Stimulated activated CD8-positive, alpha-beta memory T cell treated with anti-CD3 and anti-CD28 coated beads, Interleukin-15, amount 100 ng/mL, for 24 hours (primary cell): ENCODE measurements at places on chromosomes 3 and 15.

DNA sequence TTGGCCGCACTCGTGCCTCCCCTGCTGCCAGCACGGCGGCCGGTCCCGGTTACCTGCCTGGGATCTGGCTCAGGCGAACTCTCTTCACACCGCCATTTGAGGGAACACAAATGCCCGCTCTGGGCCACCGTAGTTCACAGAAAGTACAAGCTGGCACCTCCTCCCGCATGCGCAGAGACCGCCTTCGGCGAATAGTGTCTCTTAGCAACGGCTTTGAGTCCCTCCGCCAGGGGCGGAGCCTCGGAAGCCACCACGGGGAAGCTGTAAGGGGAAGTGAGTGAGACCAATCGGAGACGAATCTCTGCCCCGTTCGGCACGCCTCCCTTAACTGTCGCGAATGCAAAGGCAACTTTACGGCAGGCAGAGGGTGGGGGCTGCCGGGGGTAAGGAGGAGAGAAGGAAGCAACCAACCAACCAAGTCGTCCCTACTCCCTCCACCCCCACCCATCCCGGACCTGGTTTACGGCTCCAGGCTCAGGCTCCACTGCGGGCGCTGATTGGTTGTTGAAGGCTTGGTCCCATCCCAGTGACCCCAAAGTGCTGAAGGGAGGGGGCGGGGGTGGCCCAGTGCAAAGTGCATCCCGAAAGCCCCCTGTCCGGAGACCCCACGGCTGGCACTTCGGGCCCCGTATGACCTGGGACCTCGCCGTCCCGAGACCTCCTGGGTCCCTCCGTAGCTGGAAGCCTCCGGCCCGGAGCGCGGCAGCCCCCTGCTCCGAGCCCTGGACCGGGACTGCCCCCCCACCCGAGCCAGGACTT, at the start of the genes ASB7 and LINS1:
TSS of gene ASB7 (plus strand) at position 526 of the 759 bp plus-strand sequence. CDS start 9,628 bp downstream, outside the sequence.
TSS of gene LINS1 (minus strand) at position 121 of the 759 bp plus-strand sequence. CDS start 21,342 bp downstream, outside the sequence.
- peak; percentile 95 for DNase-seq

- DNase-seq, result no peak
These were observed 35.2 kb upstream of the PRICKLE2 start for GRCh38 chr3:64260431-64260830.

DNA sequence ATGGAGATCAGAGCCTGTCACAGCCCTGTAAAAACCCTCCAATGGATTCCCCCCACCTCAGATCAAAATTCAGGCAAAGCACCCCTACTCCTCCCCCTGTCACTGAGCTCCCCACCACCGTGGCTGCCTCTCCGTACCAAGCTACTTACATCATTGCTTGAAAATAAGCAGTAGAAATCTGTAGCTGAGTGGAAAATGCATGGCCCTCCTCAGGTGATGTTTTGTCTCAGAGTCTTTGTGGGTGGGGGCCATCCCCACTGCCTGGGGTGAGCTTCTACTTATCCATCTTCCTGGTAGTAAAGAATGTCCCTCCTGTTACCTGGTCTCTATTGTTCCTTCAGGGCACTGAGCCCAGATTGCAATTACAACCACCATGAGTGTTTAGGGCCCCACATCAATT, 34.5 kb downstream of the SLCO2A1 start:
- no peak for DNase-seq

DNA sequence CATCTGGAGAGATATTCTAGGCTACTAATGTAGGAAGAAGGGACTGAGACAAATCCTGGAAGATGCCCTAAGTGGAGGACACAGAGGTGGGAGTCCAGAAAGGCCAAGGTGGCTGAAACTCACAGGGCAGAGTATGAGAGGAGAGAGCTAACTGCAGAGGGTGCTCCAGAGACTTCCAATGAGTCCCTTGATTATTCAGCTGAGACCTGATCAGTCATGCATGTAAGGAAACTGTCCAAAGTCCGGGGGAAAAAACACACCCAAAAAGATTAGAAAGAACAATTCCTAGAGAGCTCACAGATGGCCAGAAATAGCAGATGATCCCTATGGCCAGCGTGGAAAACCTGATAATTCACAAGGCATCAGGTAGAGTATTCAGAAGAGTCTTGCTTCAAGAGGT, 18.7 kb upstream of the FOXP1 start:
- DNase-seq, result no peak

DNA sequence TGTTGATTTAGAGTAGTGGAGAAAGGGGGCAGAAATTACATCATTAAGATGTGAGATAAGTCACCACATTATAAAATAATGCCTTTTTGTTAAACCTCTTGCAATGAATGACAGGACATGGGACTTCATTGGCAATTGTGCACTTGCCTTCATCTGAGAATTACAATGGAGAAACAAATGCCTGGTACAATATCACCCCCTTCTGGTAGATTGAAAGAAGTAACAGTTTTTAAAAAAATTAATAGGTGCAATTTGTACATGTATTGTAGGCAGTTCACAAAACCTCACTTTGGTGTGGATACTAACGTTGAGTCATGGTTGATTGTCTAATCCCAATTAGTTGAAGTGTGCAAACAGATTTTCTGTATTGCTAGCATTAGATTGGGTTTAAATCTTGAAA, 4.6 kb upstream of the P2RY14 start:
- DNase-seq, result no peak

DNA sequence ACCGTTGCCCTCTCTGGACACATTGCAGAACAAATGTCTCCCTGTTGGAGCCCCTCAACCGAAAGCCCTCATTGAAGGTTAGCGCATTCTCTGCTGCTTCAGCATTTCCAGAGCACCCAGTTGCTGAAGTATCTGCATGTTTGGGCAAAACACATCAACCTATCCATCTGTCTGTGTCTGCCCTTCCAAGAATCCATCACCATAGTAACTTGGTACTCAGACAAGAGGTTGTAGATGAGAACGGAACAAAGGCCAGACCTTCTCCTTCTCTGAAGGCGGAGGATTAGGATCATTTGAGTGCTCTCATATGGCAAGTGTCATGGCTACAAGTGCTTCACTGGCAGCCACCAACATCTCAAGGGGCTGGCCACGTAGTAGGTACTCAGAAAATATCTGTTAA, 23.1 kb upstream of the RHO start:
- DNase-seq, result no peak

DNA sequence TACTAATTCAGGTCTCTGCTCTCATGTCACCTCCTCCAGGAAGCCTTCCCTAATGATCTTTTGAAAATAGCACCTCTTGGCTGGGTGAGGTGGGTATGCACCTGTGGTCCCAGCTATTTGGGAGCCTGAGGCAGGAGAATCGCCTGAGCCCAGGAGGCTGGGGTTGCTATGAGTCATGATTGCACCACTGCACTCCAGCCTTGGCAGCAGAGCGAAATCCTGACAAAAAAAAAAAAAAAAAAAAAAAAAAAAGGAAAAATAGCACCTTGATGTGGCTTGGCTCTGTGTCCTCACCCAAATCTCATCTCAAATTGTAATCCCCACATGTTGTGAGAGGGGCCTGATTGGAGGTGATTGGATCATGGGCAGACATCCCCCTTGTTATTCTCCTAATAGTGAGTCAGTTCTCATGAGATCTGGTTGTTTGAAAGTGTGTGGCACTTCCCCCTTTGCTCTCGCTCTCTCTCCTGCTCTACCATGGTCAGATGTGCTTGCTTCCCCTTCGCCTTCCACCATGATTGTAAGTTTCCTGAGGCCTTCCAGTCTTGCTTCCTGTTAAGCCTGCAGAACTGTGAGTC, 11.2 kb upstream of the RNU6-1 start:
- no peak for DNase-seq

GRCh38 chr3:171172070-171172469, 145.6 kb upstream of the SLC2A2 start:
- DNase-seq, result no peak

DNA sequence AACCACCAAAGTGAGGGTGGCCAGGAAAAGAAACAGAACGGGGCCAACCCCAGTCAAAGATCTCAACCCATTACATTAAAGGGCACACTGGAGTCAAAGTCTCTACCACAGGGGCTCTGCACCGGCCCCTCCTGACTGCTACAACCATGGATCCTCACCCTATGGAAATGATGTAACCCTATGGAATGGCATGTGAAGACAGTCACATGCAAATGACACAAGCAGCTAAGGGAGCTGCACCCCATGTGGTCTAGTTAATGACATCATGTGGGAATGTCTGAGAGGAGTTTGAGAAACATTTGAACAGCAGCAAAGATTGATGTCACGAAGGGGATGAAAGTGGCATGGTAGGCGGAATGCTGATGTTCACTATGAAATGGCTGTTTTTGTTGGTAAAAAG, 298.2 kb upstream of the SLCO3A1 start:
- DNase-seq, result no peak

GRCh38 chr3:60746043-60746638, 505.1 kb downstream of the FHIT start:
- DNase-seq, result no peak

- DNase-seq, result no peak
These were observed 71.0 kb downstream of the ITGB5 start for GRCh38 chr3:124816206-124816605.
